ENCODE measurements at places on chromosomes 11 and 22. TPM values are rescaled to one million over a fixed set of nuclear protein-coding genes. Genes with fewer than 3 reads are reported as not detected.
A peak's percentile ranks its signal among the peaks of the same experiment; 100 is the strongest.

Gene CEND1
- 0.72 TPM for polyA plus RNA-seq

- DNase-seq, result peak; percentile 49
Observed at GRCh38 chr11:120964857-120965256, 59.0 kb upstream of the TBCEL start.

GRCh38 chr11:64324692-64325469 is 7.0 kb downstream of the PRDX5 start:
- no peak for DNase-seq

Gene C11orf52
- 2.0 TPM for polyA plus RNA-seq

DNA sequence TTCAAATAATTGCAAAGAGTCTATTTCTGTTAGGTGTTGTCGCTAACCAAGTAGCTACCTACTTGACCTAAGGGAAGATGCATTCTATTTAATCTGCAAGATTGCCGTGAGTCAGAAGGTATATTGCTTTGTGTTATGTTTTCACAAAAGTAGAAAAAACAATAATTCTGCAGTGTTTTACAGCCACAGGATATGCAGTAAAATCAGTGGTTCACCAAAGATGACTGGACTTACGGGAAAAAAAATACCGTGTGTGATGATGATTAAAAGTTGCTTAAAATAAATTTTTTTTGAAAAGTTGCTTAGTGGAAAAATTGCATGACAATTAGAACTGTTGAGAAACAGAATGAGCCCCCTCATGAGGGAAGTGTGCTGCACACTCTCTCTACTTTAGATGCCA is 209.1 kb downstream of the DDX10 start:
- DNase-seq, result no peak

Gene PHF21B
- polyA plus RNA-seq, result 0.71 TPM

- peak; percentile 60 for DNase-seq
Observed at GRCh38 chr22:20229916-20230775, 38.0 kb downstream of the RTN4R start.

Gene LUZP2
- 1.8 TPM for polyA plus RNA-seq

DNA sequence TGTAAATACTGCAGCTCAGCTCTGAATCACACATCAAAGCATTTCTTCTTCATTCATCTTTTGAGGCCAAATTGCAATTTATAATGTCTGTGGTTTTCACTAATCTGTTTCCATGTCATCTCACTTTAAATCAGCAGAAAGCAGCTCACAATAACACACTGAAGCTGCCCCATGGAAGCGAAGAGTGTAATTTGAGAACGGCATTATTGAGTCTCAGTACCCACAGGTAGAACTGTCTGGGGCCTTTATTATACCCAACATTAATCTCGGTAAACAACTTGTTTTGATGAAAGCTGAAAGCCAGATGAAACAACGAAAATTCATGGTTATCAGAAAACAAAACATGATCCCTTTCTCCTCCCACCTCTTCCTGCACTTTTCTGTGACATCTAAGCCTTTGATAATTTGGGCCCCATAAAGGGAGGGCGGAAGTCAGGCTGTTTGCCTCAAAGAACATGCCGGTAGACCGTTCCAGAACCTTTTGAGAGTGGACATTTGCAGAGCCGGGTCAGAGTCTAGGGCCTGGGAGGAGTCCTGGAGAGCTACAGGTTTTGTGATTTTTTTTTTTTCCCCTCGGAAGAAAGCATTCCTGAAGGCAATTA is 68.2 kb upstream of the SESN3 start:
- no peak for DNase-seq
